Activated naive CD4-positive, alpha-beta T cell treated with anti-CD3 and anti-CD28 coated beads for 36 hours (primary cell): ENCODE measurements at places on chromosomes 3 and 15. TPM values are rescaled to one million over a fixed set of nuclear protein-coding genes. Genes with fewer than 3 reads are reported as not detected.

TRPM1 gene
- not detected for total RNA-seq

- no peak for DNase-seq
Observed at GRCh38 chr3:4497005-4497692, 4.0 kb downstream of the ITPR1 start.

DNA sequence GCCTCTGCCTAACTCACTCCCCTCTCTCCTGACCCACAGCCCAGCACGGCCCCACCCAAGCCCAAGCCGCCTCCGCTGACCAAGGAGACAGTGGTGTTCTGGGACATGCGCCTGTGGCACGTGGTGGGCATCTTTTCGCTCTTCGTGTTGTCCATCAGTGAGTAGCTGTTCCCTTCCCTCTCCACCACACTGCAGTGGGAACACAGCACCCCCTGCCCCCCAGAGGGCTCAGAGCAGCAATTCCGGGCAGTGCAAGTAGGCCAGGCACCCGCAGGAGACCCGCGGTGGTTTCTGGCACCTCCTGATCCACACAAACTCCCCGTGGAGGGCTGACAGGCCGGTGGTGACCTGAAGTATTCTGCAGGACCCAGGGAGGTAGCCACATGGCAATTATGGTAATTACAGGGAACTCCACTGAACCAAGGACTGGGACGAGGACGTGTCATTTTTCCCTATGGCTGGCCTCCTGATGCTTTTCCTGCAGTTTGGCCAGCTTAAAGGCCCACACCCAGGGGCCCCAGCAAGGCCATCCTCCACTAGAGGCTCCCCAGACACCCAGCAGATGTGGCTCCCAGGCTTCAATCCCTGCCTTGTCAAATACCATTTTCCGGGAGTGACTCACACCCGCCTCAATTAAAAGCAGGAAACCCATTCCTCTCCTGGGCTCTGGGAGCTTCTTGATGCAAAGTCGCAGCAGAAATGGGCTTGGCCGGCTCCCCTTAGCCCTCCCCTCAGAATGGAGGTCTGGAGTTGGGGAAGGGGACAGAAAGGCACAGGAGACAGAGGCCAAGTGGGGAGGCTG lies 4.8 kb downstream of the TMIE start:
- no peak for DNase-seq

DNA sequence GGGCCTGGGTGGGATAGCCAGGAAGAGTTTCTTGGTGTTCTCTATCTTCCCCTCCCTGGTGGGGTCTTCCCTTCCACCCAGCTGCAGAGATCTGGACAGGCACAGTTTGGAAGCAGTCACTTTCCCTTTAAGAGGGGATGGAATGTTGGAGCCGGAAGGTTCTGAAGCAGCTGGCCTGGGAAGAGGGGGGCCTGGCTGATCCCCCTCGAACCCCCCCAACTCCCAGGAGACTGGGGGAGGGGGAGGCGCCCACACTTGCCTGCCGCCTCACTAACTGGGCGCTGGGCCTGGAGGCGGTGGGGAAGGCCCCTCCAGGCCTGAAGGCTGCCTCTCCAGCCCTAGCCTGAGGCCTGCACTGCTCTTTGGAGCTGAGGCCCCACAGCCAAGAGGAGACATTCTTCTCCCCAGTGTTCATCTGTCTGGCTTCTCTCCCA lies 1.4 kb downstream of the DVL3 start:
- no peak for DNase-seq

DNA sequence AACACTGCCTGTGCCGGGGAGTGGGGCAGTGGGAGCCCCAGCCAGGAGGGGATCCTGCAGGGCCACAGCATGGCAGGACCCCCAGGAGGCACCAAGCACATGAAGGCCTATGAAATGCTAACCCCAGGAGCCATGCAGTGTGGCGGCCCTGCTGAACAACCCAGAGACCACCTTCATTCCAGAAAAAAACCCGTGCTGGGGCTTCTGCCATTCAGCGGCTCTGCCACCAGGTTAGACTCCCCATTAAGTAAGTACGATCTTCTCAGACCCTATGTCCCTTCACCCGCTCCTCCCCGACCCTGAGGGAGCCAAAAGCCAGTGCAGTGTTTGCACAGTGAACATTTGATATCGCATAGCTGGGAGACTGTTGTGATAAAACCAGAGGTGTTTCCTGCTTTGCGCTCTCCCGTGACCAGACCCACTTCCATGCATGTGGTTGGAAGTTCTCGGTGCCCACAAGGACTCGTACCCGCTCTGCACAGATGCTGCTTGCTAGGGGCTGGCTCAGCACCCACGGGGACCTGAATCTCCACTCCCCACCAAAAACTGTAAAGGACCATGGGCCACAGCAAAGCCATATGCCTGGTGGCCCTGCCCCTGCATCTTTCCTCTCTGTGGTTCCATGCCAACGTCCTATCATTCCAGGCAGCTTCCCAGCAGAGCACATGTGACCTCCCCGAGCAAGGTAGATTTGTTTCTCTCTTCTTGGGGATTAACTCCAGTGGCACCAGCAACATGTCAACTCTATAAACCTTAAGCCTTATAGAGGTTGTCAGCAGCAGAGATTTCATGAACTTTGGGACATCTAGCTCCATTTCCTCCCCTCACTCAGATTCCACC lies 5.3 kb downstream of the PLA2G4D start:
- DNase-seq: no peak
